ENCODE measurements at places on chromosomes 16 and 17.

- DNase-seq = no peak
Measured at GRCh38 chr16:85568519-85568918, 44.6 kb upstream of the GSE1 start.

DNA sequence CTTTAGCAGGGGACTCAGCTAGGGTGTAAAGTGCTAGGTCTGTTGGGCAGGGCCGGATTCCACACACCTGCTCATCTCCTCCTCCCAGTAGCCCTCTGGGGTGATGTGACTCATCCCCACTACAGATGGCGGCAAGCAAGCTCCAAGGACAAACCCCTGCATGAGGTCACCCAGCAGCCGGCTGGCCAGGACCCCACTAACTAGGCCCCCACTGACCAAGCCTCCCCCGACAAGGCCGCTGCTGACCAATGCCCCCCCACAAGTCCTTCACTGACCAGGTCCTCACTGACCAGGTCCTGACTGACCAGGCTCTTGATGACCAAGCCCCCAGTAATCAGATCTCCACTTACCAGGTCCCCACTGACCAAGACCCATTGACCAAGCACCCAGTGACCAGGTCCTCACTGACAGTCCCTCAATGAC, 36.7 kb downstream of the TNFRSF13B start:
- no peak for DNase-seq

DNA sequence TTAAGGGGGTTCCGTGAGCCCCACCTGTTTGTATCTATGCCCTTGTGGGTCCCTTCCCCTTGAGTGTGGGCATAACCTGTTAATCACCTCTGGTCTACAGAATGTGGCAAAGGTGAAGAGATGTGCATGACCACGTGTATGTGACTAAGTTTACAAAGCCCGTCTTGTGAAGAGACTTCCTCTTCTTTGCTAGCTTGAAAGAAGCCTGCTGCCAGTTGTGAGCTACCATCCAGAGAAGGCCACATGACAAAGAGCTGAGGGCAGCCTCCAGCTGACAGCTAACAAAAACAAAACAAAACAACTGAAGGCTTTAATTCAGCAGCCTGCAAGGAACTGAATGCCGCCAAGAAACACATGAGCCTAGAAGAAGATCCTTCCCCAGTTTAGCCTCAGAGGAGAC, 112.0 kb downstream of the AXIN2 start:
- DNase-seq = no peak

DNA sequence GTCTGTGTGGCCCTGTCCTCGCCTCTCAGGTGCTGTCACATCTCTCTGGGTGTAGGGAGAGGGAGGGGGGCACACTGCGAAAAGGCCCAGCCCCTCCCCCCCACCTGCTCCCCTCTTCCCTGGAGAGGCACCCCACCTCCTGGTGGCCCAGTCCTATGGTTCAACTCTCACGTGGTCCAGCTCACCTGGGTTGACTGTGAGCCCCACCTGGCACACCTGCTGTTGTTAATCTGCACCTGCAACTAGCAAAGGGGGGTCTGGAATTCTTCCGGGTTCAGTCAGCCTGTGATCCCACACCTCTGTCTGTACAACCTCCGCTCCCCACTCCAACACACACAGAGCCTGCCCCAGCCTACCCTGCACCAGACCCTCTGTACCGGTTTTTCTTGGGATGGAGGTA, 2.0 kb upstream of the SYNGR2 start:
- no peak for DNase-seq

GRCh38 chr17:17719199-17719940, 38.1 kb downstream of the RAI1 start:
- DNase-seq = no peak
